B cell (primary cell): ENCODE measurements at places on chromosomes 1 and 21. TPM values are rescaled to one million over a fixed set of nuclear protein-coding genes. Genes with fewer than 3 reads are reported as not detected.
A peak's percentile ranks its signal among the peaks of the same experiment; 100 is the strongest.

DNA sequence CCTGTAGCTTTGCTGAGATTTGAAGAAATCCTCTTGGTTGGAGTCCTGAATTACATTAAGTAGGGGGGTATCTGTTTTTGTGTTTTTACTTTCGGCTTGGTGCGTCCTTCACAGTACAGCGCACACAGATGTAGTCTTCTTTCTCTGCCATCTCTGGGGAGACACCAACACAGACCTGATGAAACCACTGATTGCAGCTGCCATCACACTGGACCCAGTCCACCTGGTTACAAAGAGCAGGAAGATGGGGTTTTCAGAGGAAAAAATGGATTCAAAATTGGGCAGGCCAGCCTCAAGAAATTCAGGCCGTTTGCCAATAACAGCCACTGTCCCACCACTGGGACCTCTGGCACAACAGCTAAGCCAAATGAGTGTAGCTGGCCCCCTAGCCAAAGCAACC is 18.7 kb upstream of the SYT2 start:
- DNase-seq: no peak

Gene PCAT6
- total RNA-seq: 1.6 TPM in 1 of 2 replicates, not detected in the other

DNA sequence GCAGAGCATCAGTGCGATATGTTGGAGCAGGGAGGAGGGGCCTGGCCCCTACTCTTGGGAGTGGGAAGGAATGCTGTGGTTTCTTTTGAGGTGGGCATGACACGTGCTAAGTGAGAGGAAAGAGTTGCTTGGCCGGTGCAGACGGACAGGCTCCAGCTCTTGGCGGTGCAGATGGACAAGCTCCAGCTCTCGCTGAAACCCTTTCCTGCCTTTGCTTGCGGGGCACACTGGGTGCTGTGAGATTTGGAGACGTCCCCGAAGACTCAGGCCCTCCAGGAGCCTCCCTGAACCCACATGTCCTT is 15.9 kb downstream of the PDXK start:
- DNase-seq: no peak

DNA sequence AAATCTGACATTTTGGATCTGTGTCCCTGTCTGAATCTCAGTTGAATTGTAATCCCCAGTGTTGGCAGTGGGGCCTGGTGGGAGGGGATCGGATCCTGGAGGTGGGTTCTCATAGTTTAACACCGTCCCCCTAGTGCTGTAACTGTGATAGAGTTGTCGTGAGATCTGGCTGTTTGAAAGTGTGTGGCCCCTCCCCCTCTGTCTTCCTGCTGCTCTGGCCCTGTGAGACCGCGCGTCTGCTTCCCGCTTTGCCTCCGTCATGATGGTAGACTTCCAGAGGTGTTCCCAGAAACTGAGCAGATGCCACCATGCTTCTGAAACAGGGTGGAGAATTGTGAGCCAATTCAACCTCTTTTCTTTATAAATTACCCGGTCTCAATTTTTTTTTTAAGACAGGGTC is 25.0 kb downstream of the AGPAT3 start:
- DNase-seq: no peak

DNA sequence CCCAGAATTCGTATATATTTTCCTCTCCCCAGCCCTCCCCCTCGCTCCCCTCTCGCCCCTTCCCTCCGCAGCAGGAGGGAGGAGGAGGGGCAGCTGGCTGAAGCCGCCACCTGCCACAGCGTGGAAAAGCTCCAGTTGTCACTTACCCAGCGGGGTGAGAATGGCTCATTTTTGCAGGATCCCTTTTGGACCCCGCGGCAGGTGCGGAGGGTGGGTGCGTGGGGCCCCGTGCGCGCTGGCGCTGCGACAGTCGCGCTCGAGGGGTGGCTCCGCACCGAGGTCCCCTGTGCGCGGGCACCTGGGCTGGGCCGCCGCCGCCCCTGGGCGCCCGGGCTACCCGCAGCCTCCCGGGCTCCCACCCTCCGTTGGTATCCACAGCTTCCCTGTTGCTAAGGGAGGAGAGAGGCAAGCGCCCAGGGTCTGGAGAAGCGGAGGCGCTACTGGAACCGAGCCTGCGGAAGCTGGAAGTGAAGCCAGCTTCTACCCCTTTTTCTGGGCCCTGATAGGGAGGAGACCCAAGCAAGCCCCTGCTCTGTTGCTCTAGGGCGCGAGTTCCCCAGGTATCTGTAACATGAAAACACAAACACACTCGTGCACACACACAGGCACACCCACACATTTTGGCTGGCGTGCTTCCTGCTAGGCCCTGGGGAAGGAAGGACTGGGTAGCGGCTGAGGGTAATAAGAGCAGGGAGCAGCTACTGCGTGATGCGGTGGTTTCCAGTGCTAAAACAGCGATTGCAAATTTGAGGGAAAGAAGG is at the start of gene ERICH3:
TSS of gene ERICH3 (minus strand) at position 442 of the 761 bp plus-strand sequence. CDS start at position 169, 273 bp downstream.
- peak; percentile 7 for DNase-seq

DNA sequence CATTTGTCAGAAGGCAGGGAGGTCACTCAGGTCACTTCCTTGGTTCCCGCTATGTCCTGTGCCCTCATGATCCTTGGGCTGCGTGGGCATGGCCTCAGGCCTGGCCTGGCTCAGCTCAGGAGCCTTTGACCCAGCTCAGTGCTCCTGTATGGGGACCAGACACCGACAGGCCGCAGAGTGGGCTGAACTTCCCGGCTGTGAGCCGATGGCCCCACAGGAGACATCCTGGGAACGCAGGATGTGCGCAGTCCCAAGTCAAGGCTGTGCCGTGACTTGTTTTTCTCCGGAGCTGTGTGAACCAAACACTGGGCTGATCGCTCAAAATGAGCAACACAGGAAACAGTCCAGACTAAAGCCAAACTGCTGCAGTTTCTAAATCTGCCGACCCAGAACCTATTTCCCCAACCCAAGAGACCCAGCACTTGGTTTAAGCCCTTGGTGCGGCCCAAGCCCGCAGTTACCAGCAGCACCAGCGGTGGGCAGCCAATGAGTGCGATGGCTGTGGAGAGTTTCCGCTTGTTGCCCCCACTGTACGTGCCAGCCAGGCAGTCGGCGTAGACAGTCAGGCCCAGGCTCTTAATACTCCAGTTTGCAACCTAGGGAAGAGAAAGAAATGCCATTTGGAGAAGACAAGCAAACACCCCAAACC is 92.3 kb upstream of the GCLM start:
- no peak for DNase-seq

GRCh38 chr1:12475530-12475934 is 142.5 kb downstream of the DHRS3 start:
- DNase-seq: no peak

DNA sequence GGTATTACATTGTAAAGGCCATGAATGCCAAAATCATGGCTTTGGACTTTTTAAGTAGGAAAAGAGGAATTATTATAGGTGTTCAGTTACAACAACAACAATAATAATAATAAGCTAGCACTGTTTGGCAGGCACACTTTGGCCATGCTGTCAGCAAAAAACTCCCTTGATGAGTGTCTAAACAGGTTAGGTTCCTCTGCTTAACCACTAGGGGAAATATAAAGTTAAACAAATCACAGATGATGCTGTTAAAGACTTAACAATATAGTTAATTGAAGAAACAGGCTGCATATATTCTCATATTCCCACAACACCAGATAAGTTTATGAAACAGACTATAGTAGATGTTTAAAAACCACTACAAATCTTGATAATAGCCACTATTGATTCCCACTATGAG is 46.4 kb downstream of the RGS21 start:
- no peak for DNase-seq

Gene NBPF4
- not detected in 2 replicates for total RNA-seq

GRCh38 chr21:39637197-39637970 is 24.6 kb downstream of the B3GALT5 start:
- no peak for DNase-seq

GRCh38 chr1:202189918-202190715 is 3.5 kb upstream of the LGR6 start:
- DNase-seq: no peak

Gene B3GALT6
- 21.0 TPM in 2 replicates for total RNA-seq

Gene SH2D1B
- total RNA-seq: 0.15 TPM in 1 of 2 replicates, not detected in the other

- peak; percentile 32 for DNase-seq
Measured at GRCh38 chr1:8458607-8459006, 140.7 kb downstream of the SLC45A1 start.

GRCh38 chr1:183267646-183268431 is 81.8 kb downstream of the LAMC2 start:
- no peak for DNase-seq

Gene HSPG2
- 4.3 and 4.5 TPM in 2 replicates for total RNA-seq

DNA sequence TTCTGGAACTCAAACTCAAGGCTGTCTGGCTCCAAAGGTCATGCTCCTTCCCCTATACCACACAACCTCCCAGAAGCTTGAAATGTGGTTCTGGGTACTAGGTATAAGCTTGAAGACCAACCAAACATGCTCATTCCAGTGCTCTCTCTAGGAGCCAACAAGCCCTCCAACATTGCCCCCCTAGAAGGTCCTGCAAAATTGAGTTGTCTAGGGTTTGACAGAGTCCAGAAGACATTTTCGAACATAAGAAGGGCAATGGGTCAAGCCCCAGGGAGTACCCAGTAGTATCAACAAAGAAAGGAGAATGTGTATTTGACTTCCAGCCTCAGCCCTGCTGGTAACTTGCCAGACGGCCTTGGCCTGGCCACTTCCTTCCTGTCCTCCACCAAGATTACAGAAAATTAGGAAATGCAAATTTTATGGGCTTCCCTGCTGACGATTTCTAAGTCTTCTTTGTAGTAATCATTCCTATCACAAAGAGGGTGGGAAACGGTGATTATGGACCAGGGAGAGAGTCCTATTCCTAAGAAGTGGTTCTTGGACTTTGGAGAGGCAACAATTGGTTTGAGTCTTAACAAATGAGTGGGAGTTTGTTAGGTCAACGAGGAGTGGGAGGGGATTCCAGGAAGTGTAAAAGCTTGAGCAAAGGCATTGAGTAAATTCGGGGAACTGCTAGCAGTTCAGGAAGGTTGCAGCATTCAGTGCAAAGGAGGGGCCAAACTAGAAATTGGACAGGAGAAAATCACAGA is 18.7 kb upstream of the SLAMF1 start:
- peak; percentile 36 for DNase-seq

DNA sequence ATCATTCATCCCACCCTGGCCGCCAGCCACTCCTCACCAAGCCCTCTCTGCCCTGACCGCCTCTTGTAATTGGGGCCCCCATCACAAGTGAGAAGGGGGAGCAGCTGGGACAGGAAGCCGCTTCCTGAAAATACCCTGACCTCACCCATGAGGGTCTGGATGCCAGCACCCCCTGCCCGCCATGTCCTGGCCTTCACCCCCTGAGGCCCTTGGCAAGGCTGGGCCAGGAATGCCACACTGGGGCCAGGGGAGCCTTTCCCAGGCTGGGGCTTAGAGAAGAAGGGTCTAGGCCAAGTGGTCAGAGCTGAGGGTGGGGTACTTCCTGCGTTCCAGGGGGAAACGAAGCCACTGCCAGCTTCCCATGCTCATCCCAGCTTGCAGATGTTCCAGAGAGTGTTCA is 60.5 kb downstream of the TAS1R2 start:
- DNase-seq: no peak

Gene ZBTB8B
- 0.02 and 0.05 TPM in 2 replicates for total RNA-seq

Gene CCDC24
- 18.0 and 18.4 TPM in 2 replicates for total RNA-seq

DNA sequence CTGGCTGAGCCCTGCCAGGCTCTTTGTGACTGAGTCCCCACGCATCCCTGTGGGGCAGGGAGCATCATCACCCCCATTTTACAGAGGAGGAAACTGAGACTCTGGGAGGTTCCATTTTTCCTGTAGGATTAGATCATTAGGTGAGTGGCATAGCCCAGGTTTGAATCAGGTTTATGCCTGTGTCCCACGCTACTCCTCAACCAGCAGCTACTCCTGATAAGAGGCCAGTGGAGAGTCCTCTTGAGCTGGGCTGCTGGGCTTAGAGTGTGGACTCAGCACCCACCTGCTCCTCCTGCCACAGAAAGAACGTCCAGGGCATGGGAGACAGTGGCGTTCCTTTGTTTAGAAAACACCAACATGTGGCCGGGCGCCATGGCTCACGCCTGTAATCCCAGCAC is 30.7 kb downstream of the TNFRSF1B start:
- DNase-seq: no peak

Gene CNR2
- total RNA-seq: 45.6 and 47.4 TPM in 2 replicates

Gene HDGF
- total RNA-seq: 89.9 and 91.2 TPM in 2 replicates

Gene LCE3E
- not detected in 2 replicates for total RNA-seq

GRCh38 chr1:174942547-174943255 is 57.0 kb upstream of the CACYBP start:
- peak; percentile 22 for DNase-seq

Gene HMGB4
- not detected in 2 replicates for total RNA-seq

DNA sequence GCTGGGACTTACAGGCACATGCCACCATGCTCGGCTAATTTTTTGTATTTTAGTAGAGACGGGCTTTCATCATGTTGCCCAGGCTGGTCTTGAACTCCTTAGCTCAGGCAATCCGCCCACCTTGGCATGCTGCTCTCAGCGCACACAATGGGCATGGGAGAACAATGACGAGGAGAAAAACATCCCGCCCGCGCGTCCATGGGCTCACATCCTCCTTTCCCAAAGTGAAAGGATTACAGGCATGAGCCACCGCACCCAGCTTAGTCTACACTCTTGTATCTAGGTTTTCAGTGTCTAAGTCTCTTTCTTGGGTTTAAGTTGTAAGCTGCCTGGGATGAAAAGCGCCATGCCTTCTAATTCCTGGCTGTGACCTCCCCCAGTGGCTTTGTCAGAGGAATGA is 37.9 kb downstream of the CDK18 start:
- DNase-seq: no peak

Gene GJC2
- 0.30 and 0.61 TPM in 2 replicates for total RNA-seq

DNA sequence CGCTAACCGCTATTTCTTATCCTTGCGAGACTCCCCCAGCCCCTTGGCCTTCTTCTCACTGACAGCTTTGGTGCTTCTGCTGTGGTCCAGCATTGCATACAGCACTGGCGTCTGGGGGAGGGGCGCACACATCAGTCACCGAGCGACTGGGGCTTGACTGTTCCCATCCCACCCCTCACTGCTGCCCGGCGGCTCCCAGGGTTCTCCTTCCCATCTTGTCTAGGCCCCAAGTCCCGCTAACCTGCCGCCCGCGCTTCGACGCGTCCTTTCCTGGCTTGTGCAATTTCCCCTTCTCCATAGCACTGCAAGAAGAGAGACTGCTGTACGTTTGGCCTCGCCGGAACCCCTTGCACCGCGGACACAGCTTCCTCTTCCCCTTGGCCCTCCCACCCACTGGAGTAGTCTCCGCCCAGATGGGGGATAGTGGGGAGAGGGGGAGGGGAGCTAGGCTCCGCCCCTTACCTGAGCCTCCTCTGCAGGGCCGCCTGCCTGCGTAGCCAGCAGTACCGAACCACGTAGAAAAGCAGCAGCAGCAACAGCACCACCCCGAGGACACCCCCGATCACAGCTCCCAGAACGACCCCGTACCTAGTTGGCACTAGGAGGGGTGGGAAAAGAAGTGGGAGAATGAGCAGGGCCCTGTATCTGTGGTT is 3.8 kb downstream of the MPZ start:
- peak; percentile 93 for DNase-seq

- peak; percentile 85 for DNase-seq
Measured at GRCh38 chr1:117656202-117656641, 50.4 kb downstream of the TENT5C start.

Gene HMGCL
- total RNA-seq: 35.9 and 41.2 TPM in 2 replicates

- no peak for DNase-seq
Measured at GRCh38 chr1:162074276-162075005, 5.0 kb downstream of the NOS1AP start.

DNA sequence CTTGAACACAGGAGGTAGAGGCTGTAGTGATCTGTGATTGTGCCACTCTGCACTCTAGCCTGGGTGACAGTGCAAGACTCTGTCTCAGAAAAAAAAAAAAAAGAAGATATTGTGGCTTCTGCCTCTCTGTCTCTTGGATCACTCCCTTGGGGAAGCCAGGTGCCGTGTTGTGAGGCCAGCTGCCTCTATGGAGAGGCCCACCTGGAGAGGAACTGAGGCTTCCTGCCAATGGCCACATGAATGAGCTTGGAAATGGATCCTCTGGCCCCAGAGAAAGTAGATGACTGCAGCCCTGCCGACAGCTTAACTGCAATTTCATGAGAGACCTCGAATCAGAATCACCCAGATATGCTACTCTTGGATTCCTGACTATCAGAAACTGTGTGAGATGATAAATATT is 19.7 kb upstream of the AK2 start:
- no peak for DNase-seq
